ENCODE measurements at places on chromosomes 5 and 9. TPM values are rescaled to one million over a fixed set of nuclear protein-coding genes. Genes with fewer than 3 reads are reported as not detected.
A peak's percentile ranks its signal among the peaks of the same experiment; 100 is the strongest.

- no peak for DNase-seq
Observed at GRCh38 chr5:24642022-24642421, 2.8 kb downstream of the CDH10 start.

- DNase-seq, result no peak
Observed at GRCh38 chr9:23682891-23683431, 143.1 kb downstream of the ELAVL2 start.

DNA sequence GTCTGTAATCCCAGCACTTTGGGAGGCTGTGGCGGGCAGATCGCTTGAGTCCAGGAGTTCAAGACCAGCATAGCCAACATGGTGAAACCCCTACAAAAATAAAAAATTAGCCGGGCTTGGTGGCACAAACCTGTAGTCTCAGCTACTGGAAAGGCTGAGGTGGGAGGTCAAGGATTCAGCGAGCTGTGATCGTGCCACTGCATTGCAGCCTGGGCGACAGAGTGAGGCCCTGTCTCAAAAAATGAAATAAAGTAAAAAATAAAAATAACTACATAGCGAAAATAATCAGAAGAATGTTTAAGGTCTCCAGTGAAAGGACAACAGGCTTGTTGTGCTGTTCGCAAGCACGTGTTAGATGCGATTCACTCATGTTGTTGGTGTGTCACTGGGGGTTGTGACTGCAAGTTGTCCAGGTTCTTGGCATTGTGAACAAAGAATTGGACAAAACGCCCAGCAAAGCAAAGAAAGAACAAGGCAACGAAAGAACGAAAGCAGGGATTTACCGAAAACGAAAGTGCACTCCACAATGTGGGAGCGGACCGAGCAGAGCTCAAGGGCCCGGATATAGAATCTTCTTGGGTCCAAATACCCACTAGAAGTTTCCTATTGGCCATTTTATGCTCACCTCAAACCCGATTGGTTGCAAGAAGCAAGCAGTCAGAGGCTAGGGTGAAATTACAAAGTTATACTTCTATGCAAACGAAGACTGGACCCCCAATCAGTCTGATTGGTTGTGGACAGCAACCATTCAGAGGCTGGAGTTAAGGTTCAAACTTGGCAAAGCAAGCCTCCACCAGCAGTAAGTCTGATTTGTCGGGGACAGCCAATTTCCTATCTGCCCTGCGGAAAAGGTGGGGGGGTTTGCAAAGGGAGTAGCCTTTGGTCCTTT, 844 bp upstream of the MCCC2 start:
- peak; percentile 2 for DNase-seq

GRCh38 chr9:98345011-98345410, 89.6 kb upstream of the TBC1D2 start:
- no peak for DNase-seq

- DNase-seq, result no peak
Observed at GRCh38 chr9:12958279-12958678, 183.5 kb downstream of the LURAP1L start.

GRCh38 chr5:35971186-35971877, 19.9 kb downstream of the UGT3A1 start:
- no peak for DNase-seq

DNA sequence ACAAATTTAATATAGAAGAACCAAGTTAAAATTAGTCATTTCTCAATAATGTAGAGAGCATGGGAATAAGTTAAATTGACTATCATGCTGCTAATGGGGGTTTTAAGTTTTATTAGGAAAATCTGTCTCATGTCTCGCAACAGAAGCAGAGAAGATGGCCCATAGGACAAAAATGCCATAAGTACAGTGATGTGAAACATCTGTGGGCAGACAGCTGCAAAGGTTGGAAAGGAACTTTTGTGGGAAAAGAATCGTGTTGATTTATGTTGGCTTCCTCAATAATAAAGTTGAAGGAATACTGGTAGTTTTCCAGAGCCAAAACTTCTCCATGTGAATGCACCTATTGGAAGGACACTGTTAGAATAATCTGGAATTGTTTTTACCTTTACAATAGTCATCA, 44.8 kb downstream of the VCAN start:
- peak; percentile 40 for DNase-seq

The TXNDC8 gene
- polyA plus RNA-seq, result not detected
